ENCODE measurements at places on chromosomes 6 and 20. TPM values are rescaled to one million over a fixed set of nuclear protein-coding genes. Genes with fewer than 3 reads are reported as not detected.

The SLC17A3 gene
- not detected for total RNA-seq

The RAD21L1 gene
- not detected for total RNA-seq

The AKAP12 gene
- 77.7 TPM for total RNA-seq

- no peak for DNase-seq
Observed at GRCh38 chr20:34549291-34549928, 9.1 kb upstream of the MAP1LC3A start.

GRCh38 chr6:131628726-131629125 is 684 bp upstream of the MED23 start:
- DNase-seq: no peak

GRCh38 chr20:38119446-38119845 is 45.6 kb downstream of the TGM2 start:
- no peak for DNase-seq

- DNase-seq: no peak
Observed at GRCh38 chr6:15370733-15371671, 125.1 kb downstream of the JARID2 start.

- no peak for DNase-seq
Observed at GRCh38 chr20:62860924-62861691, 514 bp downstream of the TCFL5 start.

DNA sequence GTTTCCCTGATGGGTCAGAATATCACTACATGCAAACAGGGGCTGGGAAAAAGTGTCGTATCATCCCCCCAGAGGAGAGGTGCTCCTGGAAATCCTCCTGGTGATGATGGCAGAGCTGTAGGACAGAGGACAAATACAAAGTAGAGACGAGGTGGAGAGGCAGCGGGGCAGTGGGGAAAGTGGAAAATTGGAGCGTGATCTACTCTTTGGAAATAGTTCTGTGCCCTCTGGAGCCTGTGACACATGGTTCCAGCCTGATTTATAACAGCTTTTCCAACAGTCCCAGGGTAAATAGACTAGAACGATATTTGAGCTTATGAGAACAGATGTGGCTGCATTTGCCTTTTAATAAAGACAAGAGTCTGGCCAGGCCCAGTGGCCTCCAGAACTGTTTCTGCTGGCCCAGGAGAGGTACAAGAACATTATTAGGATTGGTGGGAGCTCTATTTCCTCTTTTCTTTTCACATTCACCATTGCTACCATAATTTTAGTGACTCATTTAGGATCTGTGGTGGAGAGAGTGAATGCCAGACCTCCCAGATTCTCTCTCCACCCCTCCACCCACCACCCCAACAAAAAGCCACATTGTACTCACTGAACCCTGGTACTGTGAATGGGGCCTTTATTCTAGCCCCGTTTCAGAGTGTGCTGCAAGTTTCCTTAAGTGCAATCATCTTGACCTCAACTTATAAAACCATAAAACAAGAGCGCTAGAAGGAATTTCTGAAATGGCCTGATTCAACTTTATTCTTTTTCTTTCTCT is 78.3 kb downstream of the BTBD3 start:
- DNase-seq: no peak

DNA sequence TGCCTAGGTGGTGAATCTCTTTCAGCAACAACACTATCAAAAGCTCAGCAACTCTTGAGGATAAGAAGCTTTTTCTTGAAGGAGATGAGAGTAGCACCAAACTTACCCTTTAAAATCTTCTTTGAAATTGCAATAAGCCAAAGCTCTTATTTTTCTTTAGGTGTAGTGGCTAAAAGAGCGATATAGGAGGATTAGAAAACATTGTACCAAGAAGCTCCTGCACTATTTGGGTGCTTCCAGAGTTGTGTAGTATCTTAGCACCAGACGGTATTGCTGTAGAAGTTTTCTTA is 1.2 kb downstream of the FUT9 start:
- no peak for DNase-seq

DNA sequence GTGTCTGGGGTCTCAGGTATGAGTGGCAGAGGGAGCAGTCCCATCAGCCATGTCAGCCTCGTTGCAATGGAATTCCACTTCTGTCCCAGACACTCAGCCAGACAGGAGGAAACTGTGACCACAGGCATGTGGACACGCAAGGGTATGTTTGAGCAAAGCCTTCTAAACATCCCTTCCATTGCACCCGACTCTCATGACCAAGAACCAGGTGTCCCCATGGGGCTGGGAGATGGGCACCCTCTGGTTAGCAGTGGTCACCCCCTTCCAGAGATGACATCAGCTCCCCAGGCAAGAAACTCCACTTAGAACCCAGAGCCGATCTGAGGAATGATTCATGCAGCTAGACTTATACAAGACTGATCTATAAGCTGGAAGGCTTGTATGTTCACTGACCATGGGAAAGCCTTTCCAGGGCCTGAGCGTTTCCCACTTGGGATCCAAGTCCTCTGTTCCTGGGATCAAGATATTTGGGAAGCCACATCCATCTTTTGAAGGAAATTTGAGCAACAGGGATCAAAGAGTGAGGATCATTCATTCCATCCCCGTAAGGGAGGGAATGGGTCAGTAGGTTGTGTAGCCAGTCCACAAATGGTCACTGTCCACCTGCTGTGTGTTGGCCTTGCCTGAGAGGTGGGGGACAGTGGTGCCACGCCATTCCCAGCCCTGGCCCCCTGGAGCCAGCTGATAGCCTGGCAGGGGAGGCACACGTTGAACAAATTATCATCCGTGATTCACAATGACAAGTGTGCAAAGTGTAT is 3.9 kb upstream of the MRGBP start:
- no peak for DNase-seq
